ENCODE measurements at places on chromosomes 3 and 15. TPM values are rescaled to one million over a fixed set of nuclear protein-coding genes. Genes with fewer than 3 reads are reported as not detected.

DNA sequence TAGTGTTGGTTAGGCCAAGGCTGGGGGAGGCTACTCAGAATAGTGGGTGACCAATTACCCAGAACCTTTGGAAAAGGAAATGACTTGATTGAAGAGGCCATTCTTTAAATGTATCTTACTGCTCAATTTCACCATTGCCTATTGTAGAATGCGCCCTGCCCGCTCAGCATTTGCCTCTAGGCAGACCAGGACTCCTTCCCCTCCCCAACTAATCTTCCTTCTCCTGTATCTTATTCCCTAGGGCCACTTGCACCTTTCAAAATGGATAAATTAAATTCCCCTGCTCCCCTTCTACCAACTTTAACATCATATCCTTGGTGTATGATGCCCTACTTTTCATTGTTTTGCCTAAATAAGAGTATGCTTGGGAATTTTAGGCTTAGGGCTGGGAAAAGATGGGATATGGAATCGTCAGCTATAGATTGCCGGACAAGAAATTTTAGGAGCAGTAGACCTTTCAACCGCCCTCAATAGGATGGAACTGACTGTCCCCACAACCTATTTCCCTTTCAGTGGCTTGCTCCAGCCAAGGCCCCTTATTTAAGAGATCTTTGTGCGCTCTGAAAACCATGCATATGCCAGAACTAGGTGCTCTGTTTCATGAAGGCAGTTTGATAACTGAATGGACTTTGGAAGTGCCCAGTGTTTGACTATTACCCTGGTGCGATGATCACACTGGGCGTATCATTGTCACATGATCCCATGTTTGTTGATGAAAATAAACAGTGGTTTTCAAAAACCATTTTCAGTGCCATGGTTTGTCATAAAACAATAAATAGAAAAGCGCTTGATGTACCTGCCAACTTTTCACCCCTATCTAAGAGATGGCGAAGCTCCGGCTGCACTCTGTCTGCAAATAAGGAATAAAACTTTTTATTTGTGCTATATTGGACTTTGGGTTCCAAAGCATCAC, 74.3 kb upstream of the TSEN2 start:
- DNase-seq, result no peak

DNA sequence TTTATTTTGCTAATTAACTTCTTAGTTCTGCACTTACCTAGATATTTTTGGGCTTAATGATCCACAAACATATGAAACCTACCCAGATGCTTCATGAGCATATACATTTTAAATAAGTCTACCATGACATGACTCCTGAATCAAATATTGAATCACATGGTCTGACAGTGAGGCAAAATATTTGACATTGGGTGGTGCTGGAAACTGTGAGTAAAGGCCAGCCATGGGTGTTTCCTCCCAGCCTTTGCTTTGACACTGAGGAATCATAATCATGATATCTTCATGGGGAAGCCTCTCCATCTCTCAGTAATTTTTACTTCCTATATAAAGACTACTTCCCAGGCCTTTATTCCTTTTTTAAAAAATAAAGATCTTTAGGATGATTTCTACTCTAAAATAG, 22.8 kb upstream of the SSR3 start:
- no peak for DNase-seq

GRCh38 chr3:147962408-147963164, 553.4 kb downstream of the ZIC1 start:
- DNase-seq, result no peak

GRCh38 chr3:42216931-42217333, 49.1 kb downstream of the CCK start:
- no peak for DNase-seq

PML gene
- 31.8 TPM for polyA plus RNA-seq

- no peak for DNase-seq
These were observed 884 bp upstream of the GLYCTK start for GRCh38 chr3:52286777-52287110.

DNA sequence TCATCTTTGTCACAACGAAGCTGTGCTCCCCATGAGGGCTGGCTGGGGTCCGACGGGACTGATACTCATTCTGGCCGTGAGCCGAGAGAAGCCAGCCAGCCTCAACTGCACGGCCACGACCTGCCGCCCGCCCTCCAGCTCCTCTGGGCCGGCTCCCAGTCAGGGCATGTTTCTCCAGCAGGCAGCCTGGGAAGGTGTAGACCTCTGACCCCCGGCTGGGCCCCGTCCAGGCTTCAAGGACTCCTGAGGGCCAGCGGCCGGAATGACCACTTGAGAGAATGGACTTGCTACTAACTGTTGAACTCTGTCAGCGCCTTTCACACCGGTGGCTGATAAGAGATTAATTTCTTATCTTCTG, 18.1 kb upstream of the MUC4 start:
- no peak for DNase-seq

- no peak for DNase-seq
These were observed 71.5 kb downstream of the LDHAL6B start for GRCh38 chr15:59278120-59278519.

ADAMTS17 gene
- polyA plus RNA-seq, result 2.3 TPM

DNA sequence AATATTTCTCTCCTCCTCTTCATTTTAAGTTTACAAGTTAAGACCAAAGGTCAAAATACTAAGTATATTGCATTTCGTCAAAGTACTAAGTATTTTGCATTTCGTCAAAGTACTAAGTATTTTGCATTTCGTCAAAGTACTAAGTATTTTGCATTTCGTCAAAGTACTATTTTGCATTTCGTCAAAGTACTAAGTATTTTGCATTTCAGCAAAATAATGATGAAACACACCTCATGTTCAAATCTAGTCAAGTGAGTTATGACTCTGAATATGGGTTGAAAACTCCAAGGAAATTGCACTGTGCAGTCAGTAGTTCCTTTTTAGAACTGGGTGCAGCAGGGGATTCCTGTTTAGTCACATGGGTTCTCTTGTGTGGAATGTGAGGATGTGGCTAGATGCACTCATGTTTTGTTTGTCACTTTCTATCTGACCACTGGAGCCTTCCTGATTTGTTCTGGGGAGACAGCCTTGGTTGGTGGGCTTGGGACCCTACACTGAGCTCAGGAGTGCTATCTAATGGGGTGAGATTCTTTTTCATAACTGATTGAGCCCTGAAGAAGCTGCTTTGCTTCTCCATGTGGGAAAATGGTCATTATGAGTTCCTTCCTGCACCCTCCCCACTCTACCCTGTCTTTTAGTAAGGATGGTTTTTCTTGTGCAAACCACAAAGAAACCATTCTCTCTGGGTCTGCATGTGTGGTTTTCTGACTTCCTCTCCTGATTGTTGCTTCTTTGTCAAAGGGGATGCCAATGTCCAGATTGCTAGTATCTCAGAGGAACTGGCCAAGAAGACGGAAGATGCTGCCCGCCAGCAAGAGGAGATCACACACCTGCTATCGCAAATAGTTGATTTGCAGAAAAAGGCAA, 73.4 kb downstream of the CCK start:
- no peak for DNase-seq

- no peak for DNase-seq
These were observed 59.6 kb upstream of the FRMD4B start for GRCh38 chr3:69445498-69445897.

SERPINI2 gene
- polyA plus RNA-seq, result 1.9 TPM

RARB gene
- polyA plus RNA-seq, result 50.7 TPM

DNA sequence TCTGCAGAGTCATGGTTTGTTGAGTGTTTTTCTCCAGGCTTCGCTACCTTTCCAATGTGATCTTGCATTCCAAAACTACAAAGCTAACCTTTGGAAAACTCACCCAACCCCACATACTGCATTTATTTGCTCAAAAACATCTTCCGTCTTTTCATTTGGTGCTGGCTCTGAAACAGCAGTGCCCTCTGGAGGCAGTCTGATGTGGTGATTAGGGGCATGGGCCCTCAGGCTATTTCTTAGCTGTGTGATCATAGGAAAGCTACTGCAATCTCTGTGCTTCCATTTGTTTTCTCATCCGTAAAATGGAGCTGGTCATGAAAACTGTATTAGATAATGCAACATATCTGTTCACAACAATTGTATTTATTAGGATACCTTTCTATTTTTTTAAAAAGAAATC, 47.0 kb downstream of the MTHFS start:
- no peak for DNase-seq

GRCh38 chr3:60337421-60337820, 913.8 kb downstream of the FHIT start:
- DNase-seq, result no peak

- no peak for DNase-seq
These were observed 70.8 kb upstream of the KLF13 start for GRCh38 chr15:31255732-31256377.

DNA sequence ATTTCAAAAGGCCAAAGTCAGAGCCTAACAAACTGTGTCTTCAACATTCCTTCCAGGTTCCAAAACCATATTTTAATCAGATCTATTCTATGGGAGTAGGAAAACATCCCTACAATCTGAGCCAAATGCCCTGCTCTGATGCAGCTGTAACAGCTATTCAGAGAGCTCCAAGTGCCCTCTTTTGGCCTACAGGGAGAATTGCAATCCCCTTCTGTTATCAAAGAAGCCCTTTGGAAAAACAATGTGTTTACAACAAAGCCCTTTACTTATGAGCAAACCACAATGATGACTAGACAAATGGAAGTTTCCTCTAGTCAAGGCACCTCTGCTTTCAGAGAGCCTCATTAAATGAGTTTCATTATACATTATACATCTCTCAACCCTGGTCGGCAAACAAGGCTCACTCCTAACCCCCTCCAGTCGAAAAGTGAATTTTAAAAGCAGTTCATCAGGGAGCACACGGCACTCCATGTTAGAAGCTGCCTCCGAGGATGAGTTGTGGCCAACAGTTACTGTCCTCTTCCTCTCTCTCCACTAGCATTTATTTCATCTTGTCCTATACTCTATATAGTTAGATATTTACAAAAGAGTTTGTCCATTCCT, 42.6 kb upstream of the TMCO5A start:
- peak; percentile 32 for DNase-seq

RETNLB gene
- polyA plus RNA-seq, result not detected

DNA sequence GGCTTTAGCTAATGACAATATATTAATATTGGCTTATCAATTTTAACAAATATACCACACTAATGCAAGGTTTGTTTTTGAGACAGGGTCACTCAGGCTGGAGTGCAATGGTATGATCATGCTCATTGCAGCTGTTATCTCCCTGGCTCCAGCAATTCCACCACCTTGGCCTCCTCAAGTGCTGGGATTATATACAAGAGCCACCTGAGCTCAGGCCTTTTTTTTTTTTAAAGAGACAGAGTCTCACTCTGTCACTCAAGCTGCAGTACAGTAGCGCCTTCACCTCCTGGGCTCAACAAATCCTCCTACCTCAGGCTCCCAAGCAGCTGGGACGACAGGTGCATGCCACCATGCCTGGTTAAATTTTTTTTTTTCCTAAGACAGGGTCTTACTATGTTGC, 11.7 kb downstream of the DLG1 start:
- no peak for DNase-seq

DNA sequence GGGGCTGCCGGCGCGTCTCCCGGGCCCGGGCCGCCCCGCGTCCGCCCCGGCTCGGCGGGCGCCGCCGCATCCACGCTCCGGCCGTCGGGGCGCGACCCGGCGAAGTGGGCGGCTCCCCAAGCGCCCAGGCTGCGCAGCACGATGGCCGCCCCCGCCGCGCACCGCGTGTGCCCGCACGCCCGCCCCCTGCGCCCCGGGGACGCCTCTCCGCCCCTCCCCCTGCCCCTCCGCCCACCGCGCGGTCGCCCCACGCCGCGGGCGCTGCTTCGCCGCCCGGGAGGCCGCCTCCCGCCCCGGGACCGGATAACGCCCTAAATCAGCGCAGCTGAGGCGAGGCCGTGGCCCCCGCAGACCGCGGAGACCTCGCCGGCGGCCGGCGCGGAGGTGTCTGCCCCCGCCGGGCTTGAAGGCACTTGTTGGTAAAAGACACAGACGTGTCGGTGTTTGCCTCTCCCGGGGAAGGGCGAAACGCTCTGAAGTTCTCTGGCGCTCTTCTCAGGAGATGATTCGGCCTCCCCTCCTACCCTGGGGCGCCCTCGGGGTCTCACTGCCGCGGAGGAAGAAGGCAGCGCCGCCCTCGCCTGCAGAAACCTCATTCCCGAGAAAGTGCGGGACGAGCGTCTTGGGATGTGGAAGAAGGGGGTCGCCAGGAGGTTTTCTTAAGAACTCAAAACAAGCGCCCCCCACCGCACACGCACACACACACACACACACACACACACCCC, at the start of gene BNC1:
Gene BNC1, minus strand, starts transcription at position 106 of the 725 bp plus-strand sequence. Its CDS starts 36 bp downstream, at position 70.
- DNase-seq, result no peak

PGBD4 gene
- polyA plus RNA-seq, result 2.6 TPM

CHRNA7 gene
- 37.3 TPM for polyA plus RNA-seq

PLXND1 gene
- polyA plus RNA-seq, result 147 TPM

TMEM212 gene
- polyA plus RNA-seq, result 0.32 TPM

PLA2G4E gene
- polyA plus RNA-seq, result not detected

DNA sequence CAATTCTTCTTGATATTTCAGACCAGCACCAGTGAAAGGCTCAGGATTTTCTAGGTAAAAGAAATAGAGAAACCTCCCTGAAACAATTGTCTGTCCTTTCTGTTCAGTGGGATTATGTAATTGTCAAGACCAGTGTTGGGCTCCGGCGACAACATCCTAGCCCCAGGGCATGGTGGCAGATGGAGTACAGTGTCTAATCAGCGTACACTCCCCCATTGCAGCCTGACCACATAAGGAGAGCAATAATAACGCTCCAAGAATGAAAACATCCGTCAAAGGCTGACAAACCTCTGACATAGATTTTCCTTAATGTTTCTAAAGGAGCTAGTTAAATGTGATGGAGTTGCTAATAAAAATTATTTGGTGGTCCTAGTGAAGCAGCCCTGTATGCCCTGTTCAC, 144.6 kb downstream of the EBLN2 start:
- no peak for DNase-seq

PCSK6 gene
- polyA plus RNA-seq, result 7.0 TPM

GRCh38 chr15:35596285-35596684, 50.3 kb upstream of the DPH6 start:
- DNase-seq, result no peak

DNA sequence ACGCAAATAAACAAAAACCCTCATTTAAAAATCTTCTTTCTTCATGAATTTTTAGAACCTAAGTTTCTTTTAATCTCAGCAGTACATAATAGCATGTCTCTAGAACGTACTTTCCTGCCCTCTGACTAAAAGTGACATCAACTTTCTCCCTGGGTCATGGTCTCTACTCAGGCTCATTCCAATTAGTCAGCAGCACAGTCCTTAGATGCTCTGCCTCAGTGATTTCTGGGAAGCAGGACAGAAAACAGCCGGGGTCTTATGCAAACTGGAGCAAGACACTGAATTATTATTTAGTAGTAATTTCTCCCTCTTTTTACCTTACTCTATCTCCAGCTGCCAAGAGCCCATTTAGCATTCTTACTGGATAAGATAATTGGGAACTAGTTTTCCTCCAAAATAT, 365.2 kb downstream of the TUSC7 start:
- no peak for DNase-seq
